ENCODE measurements at places on chromosomes 5 and 9.

- no peak for DNase-seq
Observed at GRCh38 chr9:132026932-132027585, 52.6 kb downstream of the MED27 start.

DNA sequence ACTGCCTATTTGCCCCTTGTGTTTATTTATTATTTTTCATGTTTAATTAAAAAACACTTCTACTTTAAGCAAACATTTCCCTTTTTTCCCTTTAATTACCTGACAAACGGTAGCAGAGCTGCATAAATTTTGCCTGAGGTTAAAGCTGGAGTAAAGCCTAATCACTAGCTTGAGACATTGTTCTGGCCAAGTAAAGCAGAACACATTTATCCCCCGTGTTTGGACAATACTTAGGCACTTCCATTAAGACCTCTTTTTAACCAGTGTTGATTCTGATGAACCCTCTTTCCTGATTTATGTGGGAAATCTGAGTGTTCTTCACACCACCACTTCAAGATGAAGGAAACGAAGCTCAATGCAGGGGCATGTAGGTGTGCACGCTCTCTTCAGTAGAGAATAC lies 54.5 kb downstream of the BNC2 start:
- DNase-seq = no peak

- DNase-seq = no peak
Observed at GRCh38 chr9:6632516-6633183, 12.9 kb downstream of the GLDC start.

DNA sequence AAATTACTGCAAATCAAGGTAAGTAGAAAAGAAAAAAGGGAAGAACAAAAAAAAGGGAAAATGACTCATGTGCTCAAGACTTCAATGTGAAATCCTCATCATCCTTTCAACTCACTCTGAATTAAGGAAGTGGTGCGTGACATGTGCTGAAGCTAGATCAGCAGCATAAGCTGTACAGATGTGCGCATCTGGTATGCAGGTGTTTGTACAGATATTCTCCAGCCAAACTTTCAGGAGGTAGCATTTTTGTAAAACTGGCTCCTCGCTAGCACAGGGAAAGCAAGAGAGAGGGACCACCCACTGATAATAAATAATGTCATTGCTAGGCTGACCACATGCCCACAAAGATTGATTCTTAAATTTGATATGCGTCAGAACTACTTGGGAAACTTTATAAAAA lies 253.9 kb upstream of the RGMB start:
- DNase-seq = no peak

DNA sequence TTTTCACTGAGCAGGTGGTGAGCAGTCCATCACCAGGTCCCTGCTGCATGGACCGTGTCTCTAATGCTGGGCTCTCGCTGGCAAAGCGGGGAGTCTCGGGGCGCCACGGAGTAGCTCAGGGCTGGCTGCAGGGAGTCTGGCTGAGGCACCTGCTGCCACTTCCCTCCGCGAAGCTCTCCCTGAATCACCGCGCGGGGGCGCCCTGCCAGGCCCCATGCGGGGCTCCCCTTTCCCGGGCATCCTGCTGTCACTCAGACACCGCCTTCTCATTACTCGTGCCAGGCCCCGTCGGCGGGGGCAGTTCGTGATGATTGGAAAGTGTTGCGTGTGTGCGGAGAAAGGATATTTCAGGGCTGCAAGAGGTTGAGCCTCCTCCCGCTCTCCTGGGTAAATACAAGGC lies 335.8 kb downstream of the IRX2 start:
- DNase-seq = no peak

All from Jurkat, Clone E6-1 (cell line).